ENCODE measurements at places on chromosomes 16 and 17. TPM values are rescaled to one million over a fixed set of nuclear protein-coding genes. Genes with fewer than 3 reads are reported as not detected.

Gene C16orf96
- not detected for total RNA-seq

DNA sequence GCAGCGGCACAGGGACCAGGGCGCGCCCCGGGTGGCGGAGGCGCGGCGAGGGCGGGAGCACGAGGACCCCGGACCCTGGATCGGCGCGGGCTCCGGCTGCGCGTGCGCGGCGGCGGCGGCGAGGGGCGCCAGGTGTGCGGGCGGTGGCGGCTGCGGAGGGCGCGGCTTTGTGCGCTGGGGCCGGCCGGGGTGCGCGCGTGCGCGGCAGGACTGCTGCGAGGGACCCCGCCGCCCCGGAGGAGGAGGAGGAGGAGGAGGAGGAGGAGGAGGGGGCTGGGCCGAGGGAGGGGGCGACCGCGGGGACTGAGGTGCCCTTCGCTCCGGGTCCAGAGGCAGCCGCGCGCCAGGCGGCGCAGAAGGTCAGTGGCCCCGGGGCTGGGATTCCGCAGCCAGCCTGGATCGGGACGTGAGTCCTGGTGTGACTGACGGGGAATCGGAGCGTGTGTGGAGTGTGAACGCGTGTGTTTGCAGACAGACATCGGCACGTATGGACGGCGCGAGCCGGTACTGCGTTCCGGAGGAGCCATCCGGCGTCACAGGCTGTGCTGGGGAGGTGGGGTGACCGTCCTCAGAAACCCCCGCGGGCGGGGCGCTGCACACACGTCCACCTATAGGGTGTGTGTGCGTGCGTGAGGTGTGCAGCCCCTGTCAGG lies 19.5 kb upstream of the RAP1GAP2 start:
- no peak for DNase-seq
- no peak overlapping the region for H3K27ac ChIP-seq
- H3K4me1 ChIP-seq: no peaks in the 10 kb centered on the region
- H3K36me3 ChIP-seq: no peaks in the 10 kb centered on the region

Gene RHBDF1
- 23.4 TPM for total RNA-seq

DNA sequence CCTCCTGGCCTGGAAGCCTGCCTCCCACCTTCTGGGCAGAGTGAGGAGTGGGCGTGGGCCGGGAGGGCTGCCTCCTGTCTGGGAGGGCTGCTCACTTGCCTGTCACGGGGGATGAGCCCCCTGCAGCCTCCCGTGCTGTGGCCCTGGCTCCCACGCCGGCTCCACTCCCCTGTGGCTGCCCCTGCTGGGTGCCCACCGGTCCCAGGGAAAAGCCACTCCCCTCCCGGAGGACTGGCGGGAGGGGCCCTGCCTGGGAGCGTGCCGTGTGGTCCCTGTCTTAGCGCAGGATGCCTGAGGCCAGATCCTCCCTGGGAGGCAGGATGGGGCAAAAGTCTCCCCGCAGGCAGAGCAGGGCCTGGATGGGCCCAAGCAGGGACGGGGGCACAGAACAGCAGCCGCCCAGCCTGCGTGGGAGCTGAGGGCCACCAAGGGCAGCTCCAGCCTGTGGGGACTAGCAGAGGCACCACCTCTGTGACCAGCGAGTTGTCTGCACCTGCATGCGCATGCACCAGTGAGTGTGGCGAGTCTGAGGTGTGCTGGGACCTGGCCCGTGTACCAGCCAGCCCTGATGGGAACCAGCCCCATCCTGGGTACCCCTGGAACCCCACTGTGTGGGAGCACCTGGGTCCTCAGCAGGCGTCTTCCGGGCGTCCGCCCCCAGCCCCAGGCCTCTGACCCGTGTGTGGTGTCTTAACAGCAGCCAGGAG lies 339.9 kb downstream of the SEC14L1 start:
- H3K4me1 ChIP-seq: peaks cover 74% of the 10 kb centered on the region
- peak overlapping the region; percentile 56 for H3K27ac ChIP-seq
- H3K27me3 ChIP-seq: no peaks in the 10 kb centered on the region
- peaks cover 31% of the 10 kb centered on the region for H3K36me3 ChIP-seq
- peak; percentile 92 for DNase-seq

GRCh38 chr17:79834565-79835469 lies 4.4 kb downstream of the CBX4 start:
- H3K27ac ChIP-seq: no peak overlapping the region
- DNase-seq: no peak
- peaks cover 2% of the 10 kb centered on the region for H3K27me3 ChIP-seq

GRCh38 chr16:80894091-80894490 lies 89.7 kb upstream of the CDYL2 start:
- no peak overlapping the region for H3K27ac ChIP-seq
- no peaks in the 10 kb centered on the region for H3K36me3 ChIP-seq
- H3K4me3 ChIP-seq: no peak overlapping the region
- H3K27me3 ChIP-seq: no peaks in the 10 kb centered on the region

Gene SUPT6H
- total RNA-seq: 25.9 TPM

- no peak overlapping the region for H3K4me3 ChIP-seq
- H3K4me1 ChIP-seq: no peaks in the 10 kb centered on the region
- no peak overlapping the region for H3K27ac ChIP-seq
- no peaks in the 10 kb centered on the region for H3K36me3 ChIP-seq
These were observed 138.8 kb upstream of the CRHR1 start for GRCh38 chr17:45645330-45645729.

GRCh38 chr16:57283214-57283958 lies 1.1 kb downstream of the PLLP start:
- no peaks in the 10 kb centered on the region for H3K36me3 ChIP-seq
- no peak overlapping the region for H3K27ac ChIP-seq
- no peak for DNase-seq
- no peaks in the 10 kb centered on the region for H3K27me3 ChIP-seq

- H3K27ac ChIP-seq: no peak overlapping the region
- H3K27me3 ChIP-seq: no peaks in the 10 kb centered on the region
- no peak for DNase-seq
- no peak overlapping the region for H3K4me3 ChIP-seq
These were observed 279.0 kb downstream of the PMP22 start for GRCh38 chr17:14986127-14986526.

DNA sequence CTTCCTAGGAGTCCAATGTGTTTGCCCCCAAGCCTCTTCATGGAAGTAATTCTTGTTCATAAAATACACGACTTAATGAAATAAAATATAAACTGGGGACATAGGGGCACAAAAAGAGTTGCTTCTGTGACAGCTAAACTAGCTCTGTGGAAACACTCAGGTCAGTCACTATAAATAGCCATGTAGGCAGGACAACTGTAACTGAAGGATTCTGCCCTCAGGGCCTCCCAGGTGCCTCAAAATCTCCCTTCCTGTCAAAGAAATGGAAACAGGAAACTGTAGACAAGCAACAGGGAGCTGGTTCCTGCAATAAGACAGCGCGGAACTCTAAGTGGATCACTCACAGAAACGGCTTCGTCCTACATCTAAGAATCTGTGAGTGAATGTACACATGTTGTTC lies 178.1 kb upstream of the ZFHX3 start:
- no peaks in the 10 kb centered on the region for H3K27me3 ChIP-seq
- no peaks in the 10 kb centered on the region for H3K4me1 ChIP-seq
- DNase-seq: no peak
- no peak overlapping the region for H3K27ac ChIP-seq
- H3K4me3 ChIP-seq: no peak overlapping the region

- H3K4me3 ChIP-seq: no peak overlapping the region
- H3K27me3 ChIP-seq: no peaks in the 10 kb centered on the region
These were observed 237.0 kb downstream of the SEC14L1 start for GRCh38 chr17:77377710-77378235.

- no peak for DNase-seq
- H3K36me3 ChIP-seq: 0 out of 2 replicates have a peak, but pooled peaks cover 2% of the 10 kb centered on the region
- no peak overlapping the region for H3K27ac ChIP-seq
- no peak overlapping the region for H3K4me3 ChIP-seq
These were observed 61.6 kb downstream of the TNRC6C start for GRCh38 chr17:78019976-78020716.

- no peaks in the 10 kb centered on the region for H3K4me1 ChIP-seq
- H3K27ac ChIP-seq: no peak overlapping the region
- no peak for DNase-seq
- no peak overlapping the region for H3K4me3 ChIP-seq
- peaks cover 63% of the 10 kb centered on the region for H3K36me3 ChIP-seq
These were observed 28.1 kb upstream of the ITGA2B start for GRCh38 chr17:44417553-44417952.

Gene TMEM238L
- not detected for total RNA-seq

GRCh38 chr17:31511195-31511578 lies 119.7 kb downstream of the RAB11FIP4 start:
- no peak overlapping the region for H3K4me3 ChIP-seq
- no peak overlapping the region for H3K27ac ChIP-seq
- no peak for DNase-seq
- H3K4me1 ChIP-seq: no peaks in the 10 kb centered on the region

DNA sequence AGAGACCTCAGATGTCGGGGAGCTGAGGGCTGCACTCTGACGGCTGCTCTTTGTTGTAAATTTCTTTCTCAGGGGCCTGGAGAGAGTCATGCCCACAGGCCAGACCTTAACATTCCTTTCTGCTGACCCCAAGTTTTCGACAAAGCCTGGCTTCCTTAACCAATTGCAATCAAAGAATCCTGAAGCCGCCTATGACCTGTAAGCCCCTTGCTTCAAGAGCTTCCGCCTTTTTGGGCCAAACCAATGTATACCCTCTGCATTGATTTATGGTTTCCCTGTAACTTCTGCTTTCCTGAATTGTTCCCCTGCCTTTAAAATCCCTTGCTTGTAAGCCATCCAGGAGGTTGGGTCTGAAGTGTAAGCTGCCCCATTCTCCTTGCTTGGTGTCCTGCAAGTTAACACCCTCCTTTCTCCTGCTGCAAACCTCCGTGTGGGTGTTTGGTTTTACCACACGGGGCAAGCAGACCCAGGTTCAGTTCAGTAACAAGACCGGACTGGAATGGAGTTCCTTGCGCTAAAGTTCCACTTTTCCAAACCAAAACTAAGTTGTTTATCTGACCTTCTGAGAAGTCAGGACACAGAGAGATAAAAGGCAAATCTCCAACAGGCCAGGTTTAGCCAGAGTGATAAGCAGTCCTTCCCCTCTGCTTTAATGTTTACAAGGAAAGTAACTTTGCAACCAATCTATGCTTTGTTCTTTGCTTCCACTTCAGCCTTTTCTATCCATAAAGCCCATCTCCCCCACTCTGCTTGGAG lies 141.6 kb downstream of the KCNJ12 start:
- no peak for DNase-seq
- no peaks in the 10 kb centered on the region for H3K4me1 ChIP-seq
- no peak overlapping the region for H3K27ac ChIP-seq
- no peaks in the 10 kb centered on the region for H3K36me3 ChIP-seq

- H3K36me3 ChIP-seq: no peaks in the 10 kb centered on the region
- H3K27me3 ChIP-seq: no peaks in the 10 kb centered on the region
- no peaks in the 10 kb centered on the region for H3K4me1 ChIP-seq
- no peak overlapping the region for H3K27ac ChIP-seq
These were observed 820.7 kb downstream of the KCNJ18 start for GRCh38 chr17:22512997-22513538.

DNA sequence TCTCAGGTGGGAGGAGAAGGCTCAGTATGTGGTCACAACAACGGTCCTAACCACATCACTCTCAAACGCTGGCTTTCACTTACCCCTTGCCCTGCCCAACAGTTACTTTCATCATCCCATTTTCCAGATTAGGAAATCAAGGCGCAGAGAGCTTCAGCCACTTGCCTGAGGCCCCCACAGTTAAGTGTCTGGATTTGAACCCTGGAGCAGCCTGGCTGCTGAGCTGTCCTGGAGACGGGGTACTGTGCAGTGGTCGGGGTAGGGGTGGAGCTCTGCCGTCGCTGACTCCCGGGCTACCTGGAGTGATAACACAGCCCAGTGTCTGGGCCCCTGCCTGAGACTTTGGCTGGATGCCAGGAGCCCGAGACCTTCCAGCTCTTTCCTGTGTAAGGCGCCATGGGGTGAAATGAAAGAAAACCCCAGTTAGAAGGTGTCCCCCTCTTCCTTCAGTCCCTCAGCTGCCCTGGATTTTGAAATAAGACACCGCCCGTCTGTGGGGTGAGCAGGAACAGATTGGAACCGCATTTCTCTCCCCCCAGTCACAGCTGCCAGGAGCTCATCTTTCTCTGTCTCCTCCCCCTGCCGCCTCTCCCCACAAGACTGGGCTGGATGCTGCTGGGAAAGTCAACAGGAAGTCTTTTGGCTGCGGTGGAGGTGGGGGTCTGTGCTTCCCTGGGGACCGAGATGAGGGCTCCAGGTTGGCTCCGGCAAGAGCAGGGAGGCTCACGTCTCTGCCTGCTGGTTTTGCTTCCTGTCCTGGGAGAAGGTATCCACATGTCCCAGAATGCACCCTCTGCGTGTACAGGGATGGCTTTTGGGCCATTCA lies 280.2 kb downstream of the SEC14L1 start:
- no peak overlapping the region for H3K4me3 ChIP-seq
- peaks cover 64% of the 10 kb centered on the region for H3K36me3 ChIP-seq
- peak; percentile 85 for DNase-seq
- peaks cover 61% of the 10 kb centered on the region for H3K4me1 ChIP-seq

- no peak overlapping the region for H3K27ac ChIP-seq
- H3K27me3 ChIP-seq: no peaks in the 10 kb centered on the region
- no peaks in the 10 kb centered on the region for H3K4me1 ChIP-seq
- DNase-seq: no peak
- no peak overlapping the region for H3K4me3 ChIP-seq
These were observed 139.0 kb downstream of the HS3ST3A1 start for GRCh38 chr17:13462673-13463124.

DNA sequence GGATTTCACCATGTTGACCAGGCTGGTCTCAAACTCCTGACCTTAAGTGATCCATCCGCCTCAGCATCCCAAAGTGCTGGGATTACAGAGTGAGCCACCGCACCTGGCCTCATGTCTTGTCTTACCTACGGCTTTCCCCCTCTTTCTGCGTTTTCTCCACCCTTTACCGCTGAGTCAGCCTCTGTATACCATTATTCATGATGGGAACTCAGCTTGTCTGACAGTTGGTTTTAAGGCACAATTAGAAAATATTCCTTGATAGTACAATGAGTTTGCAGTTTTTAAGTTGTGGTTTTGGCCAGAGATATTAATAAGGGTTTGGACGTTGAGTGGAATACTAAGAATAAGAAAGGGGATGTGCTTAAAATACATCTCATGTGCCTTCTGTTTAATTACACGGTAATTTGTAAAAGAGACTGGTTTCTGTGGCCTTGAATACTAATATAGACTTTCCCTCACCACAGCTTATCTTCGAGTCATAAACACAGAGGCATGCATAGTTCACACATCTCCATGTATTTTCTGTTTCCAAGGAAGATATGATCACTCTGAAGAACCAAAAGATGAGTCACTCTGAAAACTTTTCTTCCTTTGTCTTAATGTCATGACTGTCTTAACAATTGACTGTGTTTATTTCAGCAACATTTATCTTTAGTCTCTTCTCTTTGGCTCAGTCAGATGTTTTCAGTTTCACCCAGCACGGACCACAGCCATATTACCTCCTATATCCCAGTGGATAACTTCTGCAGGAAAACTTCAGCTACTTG lies 54.4 kb downstream of the PITPNC1 start:
- H3K27me3 ChIP-seq: no peaks in the 10 kb centered on the region
- H3K4me1 ChIP-seq: peaks cover 18% of the 10 kb centered on the region
- H3K4me3 ChIP-seq: no peak overlapping the region

Measured in SJSA1 (cell line).